Skin of body (tissue), 3 donors: ENCODE measurements at places on chromosomes 2 and 18. TPM values are rescaled to one million over a fixed set of nuclear protein-coding genes. Genes with fewer than 3 reads are reported as not detected.

DNA sequence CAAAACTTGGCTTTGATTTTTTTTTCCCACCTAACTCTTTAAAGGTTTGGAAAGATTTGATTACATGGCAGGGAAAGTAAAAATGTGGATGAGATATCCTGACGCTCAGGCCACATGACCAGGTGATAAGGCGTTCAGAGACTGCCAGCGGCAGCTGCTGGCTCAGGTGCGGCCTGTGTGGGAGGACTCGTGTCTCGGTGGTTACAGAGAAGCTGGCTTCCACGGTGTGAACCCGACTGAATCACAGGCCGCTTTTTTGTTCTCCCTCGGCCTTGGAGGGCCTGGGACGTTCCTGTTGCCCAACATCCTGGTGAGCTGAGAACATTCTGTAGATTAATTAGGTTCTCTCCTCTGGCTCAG, 124.2 kb upstream of the ZNF516 start:
- DNase-seq: no peak

- no peak for DNase-seq
Observed at GRCh38 chr2:42327125-42327524, 33.9 kb downstream of the COX7A2L start.

GRCh38 chr2:96549967-96550786, 13.6 kb downstream of the ARID5A start:
- no peak for DNase-seq

DNA sequence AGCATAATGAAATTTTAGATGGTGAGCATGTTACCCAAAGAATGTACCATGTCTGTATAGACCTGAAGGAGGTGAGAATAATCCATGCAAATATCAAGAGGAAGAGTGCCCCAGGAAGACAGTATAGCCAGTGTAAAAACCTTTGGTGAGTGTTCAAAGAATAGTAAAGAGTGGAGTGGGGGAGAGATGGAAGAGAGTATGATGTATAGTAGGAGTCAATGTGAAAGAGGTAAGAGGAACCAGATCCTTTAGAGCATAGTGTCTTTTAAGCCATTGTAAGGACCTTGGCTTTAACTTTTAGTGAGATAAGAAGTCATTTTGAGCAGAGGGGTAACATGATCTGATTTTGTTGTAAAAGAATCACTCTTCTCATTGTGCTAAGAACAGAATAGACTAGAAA, 1052.3 kb upstream of the ZEB2 start:
- DNase-seq: no peak

Gene SPP2
- not detected for total RNA-seq

Gene UGT1A5
- total RNA-seq: not detected

Gene PPP1R1C
- 0.59 TPM for total RNA-seq

Gene CAVIN2
- 23.0 TPM for total RNA-seq
